ENCODE measurements at places on chromosomes 2 and 18.

DNA sequence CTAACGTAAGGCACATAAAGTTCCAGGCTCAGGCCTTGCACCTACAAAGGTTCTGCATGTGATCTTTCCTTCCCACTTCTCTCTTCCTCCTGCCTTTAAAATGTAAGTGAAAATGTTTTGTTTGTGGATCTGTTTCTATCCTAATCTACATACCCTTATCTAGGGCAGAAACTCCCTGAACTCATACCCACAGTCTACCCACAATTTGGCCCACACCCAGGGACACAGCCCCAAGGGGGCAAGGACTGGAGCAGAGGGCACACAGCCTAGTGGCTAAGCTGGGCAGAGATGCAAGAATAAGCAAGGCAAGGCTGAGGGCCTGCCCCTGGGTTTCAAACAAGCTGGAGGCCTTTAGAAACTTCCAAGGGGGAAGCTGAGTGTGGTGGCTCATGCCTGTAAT lies 71.0 kb downstream of the HS1BP3 start:
- no peak for DNase-seq

DNA sequence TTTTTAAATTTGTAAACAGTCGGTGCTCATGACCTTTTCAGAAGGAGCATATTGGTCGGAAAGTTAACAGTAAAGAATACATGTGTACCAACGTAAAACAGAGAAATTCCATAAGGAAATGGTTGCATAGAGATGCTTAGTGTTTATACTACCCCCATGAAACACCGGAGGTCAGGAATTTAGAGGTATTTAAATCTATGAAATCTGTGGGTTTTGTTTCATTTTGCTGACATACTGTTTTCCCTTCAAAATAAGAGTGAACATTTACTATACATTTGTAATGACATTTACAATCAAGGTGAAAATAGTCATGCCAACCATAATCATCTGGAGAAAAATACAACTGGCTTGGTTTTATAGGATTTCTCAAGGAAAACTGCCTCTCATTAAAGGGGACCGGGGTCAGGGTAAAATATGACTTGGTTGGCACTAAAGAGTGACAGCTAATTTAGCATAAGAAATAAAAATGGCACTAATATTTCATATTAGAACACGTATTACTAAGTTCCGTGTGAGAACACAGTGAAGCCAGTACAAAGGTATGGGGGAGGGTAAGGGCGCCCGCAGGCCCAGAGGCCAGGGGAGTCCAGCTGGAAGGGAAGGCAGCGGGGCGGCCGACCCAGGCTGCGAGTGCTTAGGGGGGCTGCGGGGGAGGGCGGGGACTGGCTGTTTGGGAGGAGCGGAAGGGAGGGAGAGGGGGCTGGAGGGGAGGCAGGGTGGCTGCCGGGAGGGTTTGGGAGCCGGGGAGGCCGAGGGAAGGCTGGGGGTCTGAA lies 1.1 kb upstream of the RNU4ATAC start:
- DNase-seq, result no peak

GRCh38 chr2:133952896-133953295 lies 301.0 kb upstream of the MGAT5 start:
- no peak for DNase-seq

GRCh38 chr18:23745366-23745765 lies 56.1 kb downstream of the LAMA3 start:
- DNase-seq, result no peak

DNA sequence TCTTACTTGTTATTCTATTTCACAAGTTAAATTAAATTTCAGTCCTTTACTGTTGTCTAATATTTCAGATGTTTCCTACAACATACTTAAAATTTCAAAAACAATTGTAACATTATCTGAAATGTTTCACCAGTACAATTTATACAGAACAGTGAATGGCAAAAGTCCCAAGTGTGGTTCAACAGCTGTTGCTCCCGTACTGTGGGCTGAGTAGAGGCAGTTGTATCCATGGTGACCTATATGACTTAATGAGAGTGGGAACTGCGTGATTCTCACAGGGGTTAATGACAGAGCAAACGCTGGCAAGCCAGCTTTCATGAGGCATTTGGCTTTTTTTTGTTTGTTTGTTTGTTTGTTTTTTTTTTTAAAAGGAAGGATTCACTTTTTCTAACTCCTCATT lies 5.3 kb upstream of the PLCL1 start:
- no peak for DNase-seq

DNA sequence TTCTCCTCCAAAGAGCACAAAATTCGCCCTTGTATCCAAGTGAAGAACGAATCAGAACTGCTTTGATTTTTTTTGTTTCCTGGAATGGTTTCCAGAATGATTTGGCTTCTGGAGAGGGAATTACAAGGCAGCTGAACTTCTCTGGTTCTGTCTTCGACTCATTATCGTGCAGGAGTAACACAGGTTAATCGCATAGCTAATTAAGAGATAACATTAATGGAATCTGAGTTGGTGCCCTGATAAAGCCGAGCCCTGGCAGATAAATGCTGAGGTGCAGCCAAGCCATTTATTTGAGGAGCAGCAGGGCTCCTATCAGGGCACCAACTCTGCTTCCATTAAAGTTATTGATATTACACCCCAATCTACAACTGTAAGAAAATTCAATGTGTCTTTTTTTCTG lies 433.7 kb downstream of the ZNF521 start:
- no peak for DNase-seq

- no peak for DNase-seq
Observed at GRCh38 chr2:39625193-39625926, 40.4 kb upstream of the TMEM178A start.

GRCh38 chr2:201313362-201313761 lies 43.8 kb downstream of the FLACC1 start:
- DNase-seq, result no peak

- DNase-seq, result no peak
Observed at GRCh38 chr2:156653675-156654074, 217.5 kb downstream of the GPD2 start.

- DNase-seq, result no peak
Observed at GRCh38 chr2:74548900-74549826, 4.6 kb downstream of the LOXL3 start.

DNA sequence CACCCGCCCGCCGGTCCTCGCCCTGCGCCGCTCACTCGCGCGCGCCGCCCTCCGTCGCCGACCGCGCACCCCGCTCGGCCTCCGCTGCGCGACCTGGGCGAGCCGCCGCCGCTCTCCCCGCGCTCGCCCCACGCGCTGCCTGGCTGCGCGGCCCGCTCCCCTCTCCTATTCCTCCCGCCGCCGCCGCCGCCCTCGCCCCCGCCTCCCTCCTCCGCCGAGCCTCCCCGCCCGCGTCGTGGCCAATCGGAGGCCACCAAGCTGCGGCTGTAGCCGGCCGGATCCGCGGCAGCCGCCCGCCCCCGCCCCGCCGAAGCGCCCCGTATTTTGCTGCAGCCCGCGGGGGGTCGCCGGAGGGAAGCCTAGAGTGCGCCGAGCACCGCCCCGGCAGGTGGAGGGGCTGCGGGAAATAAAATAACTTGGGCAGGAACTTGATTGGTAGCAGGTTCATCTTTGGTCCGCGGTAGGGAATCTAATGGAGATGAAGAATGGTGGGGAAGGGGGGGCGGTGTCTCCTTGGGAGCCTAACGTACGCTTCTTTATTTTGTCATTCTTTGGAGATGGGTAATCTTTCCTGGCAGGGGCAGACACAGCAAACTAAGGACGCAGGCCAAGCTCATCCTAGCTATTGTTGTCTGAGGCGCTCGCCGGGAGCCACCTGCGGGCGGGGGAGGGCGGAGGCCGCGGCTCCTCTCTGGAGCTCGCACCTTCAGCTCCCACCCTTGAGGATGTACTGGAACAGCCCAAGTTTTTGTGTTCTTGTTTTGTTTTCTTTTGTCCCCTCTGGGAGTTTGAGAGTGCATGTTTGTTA lies 1.1 kb upstream of the CDH2 start:
- no peak for DNase-seq

DNA sequence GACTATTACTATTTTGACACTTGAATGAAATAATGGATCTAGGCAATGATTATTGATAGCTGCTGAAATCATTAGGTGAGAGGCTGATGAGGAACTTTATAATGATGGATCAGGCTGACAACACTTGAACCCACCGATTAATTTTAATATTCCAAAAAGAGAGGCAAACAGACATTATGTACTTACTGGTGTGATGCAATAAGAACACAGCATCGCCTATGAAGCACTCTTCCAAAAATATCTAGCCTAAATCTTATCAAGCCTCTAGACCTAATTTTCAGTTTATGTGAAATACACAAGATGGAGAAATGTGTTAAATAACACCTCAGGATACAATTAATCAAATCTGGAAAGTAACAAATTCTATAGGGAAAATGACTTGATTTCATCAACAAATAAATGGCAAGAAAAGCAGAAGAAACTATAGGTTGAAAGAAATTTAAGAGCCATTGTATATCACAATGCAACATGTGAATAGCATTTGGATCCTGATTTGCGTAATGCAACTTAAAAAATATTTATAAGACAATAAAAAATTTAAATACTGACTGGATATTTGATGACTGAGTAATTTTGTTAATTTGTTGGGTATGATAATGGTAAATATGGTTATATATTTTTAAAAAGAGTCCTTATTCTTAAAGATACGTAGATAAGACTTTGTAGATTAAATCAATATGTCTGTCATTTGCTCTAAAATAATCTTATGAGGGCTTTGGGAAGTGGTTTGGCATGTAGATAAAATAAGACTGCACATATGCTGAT lies 17.2 kb upstream of the SSB start:
- no peak for DNase-seq

GRCh38 chr2:42770288-42771131 lies 6.6 kb upstream of the OXER1 start:
- no peak for DNase-seq

DNA sequence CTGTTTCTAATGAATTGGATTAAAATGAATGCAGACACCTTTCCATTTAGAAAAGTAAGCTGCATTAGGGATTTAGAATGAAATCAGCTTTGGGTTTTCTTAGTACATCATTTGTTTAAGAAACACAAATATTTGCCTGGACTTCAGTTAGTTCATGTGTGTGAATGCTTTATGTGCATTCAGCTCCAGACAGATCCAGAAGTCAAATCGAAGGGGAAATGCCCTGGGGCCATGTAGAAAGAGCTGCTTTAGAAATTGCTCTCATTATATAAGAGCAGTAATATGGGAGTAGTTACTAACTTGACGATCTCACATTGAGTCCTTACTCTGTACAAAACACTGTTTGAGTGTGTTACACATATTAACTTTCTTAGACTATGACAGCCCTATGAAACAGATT lies 88.0 kb upstream of the TTC39C start:
- DNase-seq, result no peak

- no peak for DNase-seq
Observed at GRCh38 chr2:173588931-173589369, 234.3 kb downstream of the CDCA7 start.

GRCh38 chr2:11097038-11097720 lies 58.1 kb upstream of the SLC66A3 start:
- DNase-seq, result no peak

- no peak for DNase-seq
Observed at GRCh38 chr2:60025496-60025895, 528.0 kb downstream of the BCL11A start.

GRCh38 chr2:168320267-168320666 lies 72.9 kb upstream of the STK39 start:
- DNase-seq, result no peak

DNA sequence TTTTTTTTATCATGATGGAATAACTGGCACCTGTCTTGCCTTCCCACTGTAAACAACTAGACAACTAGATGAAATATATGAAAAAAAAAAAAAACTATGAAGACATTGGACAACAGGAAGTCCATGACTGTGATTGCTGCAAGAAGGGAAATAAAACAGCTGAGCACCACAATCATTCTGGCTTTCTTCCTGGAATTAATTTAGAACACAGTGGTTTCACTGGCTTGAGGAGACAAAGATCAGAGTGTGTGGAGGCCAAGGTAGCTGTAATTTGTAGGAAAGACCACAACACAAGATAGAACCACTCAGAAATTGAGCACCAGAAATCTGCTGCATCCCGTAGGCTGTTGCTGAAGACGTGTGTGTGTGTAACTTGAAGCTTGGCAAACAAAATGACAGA lies 121.1 kb upstream of the PID1 start:
- DNase-seq, result no peak

- no peak for DNase-seq
Observed at GRCh38 chr2:9814129-9814868, 29.0 kb upstream of the TAF1B start.

DNA sequence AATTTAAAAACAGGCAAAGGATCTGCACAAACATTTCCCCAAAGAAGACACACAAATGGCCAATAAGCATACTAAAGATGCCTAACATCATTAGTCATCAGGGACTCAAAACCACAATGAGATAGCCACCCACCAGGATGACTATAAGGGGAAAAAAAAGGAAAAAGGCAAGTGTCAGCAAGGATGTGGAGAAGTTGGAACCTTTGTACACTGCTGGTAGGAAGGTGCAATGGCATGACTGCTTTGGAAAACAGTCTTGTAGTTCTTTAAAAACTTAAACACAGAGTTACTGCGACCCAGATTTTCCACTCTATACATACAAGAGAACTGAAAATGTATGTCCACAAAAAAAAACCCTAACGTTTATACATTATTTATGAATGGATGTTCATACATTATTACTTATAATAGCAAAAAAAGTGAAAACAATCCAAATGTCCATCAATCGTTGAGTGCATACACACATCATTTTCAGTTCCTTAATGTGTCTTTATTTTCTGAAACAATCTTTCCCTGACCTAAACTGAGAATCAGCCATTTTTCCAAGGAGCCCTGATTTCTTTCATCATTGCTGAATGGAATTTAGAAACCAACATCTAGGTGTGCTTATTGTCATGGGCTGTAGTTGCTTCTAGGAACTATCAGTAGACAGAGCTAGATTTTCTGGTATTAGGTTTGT lies 64.7 kb upstream of the TLK1 start:
- no peak for DNase-seq

DNA sequence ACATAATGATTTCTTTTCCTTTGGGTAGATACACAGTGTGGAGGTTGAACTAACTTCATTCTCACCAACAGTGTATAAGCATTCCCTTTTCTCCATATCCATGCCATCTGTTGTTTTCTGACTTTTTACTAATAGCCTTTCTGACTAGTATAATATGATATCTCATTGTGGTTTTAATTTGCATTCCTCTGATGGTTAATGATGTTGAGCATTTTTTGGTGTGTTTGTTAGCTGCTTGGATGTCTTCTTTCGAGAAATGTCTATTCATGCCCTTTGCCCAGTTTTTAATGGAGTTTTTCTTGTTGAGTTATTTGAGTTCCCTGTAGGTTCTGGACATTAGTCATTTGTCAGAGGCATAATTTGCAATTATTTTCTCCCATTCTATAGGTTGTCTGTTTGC lies 59.8 kb downstream of the MARCHF4 start:
- no peak for DNase-seq

- DNase-seq, result no peak
Observed at GRCh38 chr2:61454383-61454782, 16.5 kb downstream of the USP34 start.

- no peak for DNase-seq
Observed at GRCh38 chr2:240256704-240257637, 116.5 kb upstream of the OTOS start.

GRCh38 chr2:44515416-44515815 lies 153.7 kb downstream of the CAMKMT start:
- no peak for DNase-seq

- DNase-seq, result no peak
Observed at GRCh38 chr2:29525921-29526320, 395.5 kb downstream of the ALK start.

All from cerebellar nuclear complex (tissue), 1 donor.